Astrocyte (in vitro differentiated cells and primary cell): ENCODE measurements at places on chromosomes 1 and 21. TPM values are rescaled to one million over a fixed set of nuclear protein-coding genes. Genes with fewer than 3 reads are reported as not detected.

DNA sequence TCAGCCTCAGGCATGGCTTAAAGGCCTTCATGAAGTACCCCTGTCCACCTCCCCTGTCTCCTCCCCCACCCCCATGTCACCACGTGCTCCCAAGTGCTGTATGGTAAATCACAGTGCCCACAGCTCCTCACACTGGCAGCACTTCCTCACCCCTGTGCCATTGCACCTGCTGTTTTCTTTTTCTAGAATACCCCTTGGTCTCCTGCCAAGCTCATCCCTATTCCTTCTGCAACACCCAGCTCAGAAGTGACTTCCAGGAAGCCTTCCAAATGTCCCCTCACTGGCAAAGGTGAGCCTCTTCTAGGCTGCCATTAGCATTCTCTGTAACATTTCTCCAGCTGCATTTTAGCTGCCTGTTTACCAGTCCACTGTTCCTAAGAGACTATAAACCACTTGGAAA lies 9.4 kb downstream of the AKNAD1 start:
- no peak overlapping the region for H3K27ac ChIP-seq
- H3K4me1 ChIP-seq = no peaks in the 10 kb centered on the region
- H3K36me3 ChIP-seq = no peaks in the 10 kb centered on the region
- no peaks in the 10 kb centered on the region for H3K27me3 ChIP-seq

- H3K4me3 ChIP-seq = no peak overlapping the region
- no peak overlapping the region for H3K27ac ChIP-seq
- no peaks in the 10 kb centered on the region for H3K27me3 ChIP-seq
- no peak for DNase-seq
- H3K4me1 ChIP-seq = peaks cover 24% of the 10 kb centered on the region
- no peaks in the 10 kb centered on the region for H3K36me3 ChIP-seq
Observed at GRCh38 chr1:208228550-208228949, 15.6 kb downstream of the PLXNA2 start.

PAPPA2 gene
- total RNA-seq = 19.0 and 21.5 TPM in 2 replicates

DNA sequence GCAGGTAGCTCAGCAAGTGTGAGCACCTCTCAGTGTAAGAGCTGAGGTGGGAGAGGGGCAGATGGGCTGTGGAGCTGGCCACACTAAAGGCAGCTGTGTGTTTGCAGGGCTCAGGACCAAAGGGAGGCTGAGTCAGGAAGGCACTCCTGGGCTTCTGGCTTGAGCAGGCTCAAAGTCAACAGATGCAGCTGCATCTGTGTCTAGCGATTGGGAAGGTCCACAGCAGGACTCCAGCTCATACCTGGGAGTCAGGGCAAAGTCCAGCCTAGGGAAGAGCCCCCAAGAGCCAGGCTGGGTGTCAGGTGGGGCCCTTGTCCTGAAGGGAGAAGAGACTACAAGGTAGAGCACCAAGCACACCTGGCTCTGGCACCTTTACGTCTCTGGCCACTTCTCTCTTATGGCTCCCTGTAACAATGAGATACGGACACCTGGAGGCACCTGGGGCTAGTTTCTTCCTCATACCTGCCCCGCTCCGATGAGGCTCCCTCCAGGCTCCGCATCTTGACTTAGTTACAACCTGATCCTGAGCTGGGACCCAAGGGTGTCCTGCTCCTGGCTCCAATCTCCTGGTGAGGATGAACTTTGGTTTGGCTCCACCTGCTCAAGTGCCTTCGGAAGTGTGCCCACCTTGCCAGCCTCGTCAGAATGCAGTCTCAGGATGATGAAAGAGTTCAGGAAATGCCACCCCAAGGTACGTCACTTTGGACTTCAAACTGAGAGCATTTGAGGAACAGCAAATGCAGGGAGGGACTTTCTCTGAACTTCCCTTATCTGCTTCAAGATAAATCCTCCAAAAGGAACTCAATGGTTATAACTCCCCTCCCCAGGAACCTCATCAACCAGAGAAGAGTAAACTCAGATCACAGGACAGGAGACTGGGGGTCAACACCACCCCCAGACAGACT lies 21.5 kb upstream of the SLC2A1 start:
- H3K4me1 ChIP-seq = peaks cover 15% of the 10 kb centered on the region
- H3K36me3 ChIP-seq = no peaks in the 10 kb centered on the region
- no peaks in the 10 kb centered on the region for H3K27me3 ChIP-seq

KPRP gene
- not detected in 2 replicates for total RNA-seq

ATP8B2 gene
- 71.6 and 71.9 TPM in 2 replicates for total RNA-seq

DNA sequence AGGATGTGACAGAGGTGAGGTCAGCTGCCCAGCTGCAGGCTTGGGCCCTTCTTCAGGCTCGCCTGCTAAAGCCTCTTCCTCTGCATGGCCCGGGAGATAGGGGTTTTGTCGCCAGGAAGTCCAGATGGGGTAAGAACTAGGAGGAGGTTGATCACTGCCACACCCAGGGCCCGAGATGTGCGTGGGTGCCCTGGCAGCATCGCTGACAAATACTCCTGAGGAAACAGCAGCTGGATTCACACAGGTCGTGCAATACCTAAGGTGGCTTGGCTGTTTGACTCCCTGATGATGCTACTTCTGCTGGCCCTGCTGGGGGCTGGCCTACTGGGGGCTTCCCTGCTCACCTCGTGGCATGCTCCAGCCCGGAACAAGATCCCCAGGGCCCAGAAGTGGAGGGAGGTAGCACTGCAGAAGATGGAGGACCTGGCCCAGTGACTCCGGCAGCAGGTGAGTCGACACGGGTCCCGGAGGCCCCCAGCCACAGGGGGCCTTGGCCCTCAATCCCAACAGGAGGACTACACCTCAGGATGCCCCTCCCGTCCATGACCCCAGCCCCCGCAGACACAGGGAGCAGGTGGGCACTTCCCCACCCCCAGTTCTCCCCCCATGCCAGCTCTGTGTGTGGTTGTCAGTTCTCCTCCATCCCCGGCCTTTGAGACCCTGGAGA lies 29.6 kb downstream of the FAAH start:
- no peaks in the 10 kb centered on the region for H3K4me1 ChIP-seq
- no peak overlapping the region for H3K4me3 ChIP-seq
- H3K27me3 ChIP-seq = peaks cover 5% of the 10 kb centered on the region
- no peak for DNase-seq

GRCh38 chr1:246820666-246821065 lies 96.5 kb downstream of the SCCPDH start:
- no peak overlapping the region for H3K4me3 ChIP-seq
- DNase-seq = no peak
- no peaks in the 10 kb centered on the region for H3K36me3 ChIP-seq
- no peaks in the 10 kb centered on the region for H3K27me3 ChIP-seq

- DNase-seq = no peak
- H3K4me1 ChIP-seq = no peaks in the 10 kb centered on the region
- no peaks in the 10 kb centered on the region for H3K27me3 ChIP-seq
- H3K36me3 ChIP-seq = no peaks in the 10 kb centered on the region
- no peak overlapping the region for H3K27ac ChIP-seq
- no peak overlapping the region for H3K4me3 ChIP-seq
Observed at GRCh38 chr21:39467746-39468145, 16.0 kb downstream of the SH3BGR start.

DNA sequence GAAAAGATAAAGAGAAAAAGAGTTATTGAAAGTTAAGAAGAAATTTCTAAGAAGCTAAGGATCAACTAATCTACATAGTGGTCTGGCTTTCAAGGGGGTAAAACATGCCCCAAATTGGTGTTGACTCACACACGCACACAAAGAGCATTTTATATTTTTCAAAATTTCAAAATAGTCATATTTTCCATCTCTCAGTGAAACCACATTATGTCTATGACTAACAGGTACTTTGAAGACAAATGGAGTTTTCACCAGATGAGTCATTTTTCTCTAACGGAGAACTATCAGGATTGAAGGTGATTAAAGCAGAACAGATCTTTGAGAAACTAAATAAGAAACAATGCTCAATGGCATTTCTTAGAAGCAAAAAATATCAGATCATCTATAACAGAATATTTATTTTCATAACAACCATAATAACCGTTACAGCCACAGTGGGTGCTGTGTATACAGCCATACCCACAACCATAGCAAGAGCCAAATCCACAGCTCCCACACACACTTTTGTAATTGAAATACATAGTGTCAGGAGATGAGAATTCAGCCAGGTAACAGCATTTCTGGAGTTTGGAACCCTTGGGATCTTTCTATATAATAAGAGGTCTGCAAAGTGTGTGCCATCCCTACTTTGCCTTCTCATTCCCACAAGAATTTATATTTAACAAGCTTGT lies at the start of gene KRTAP21-3:
Gene KRTAP21-3 (minus strand): TSS at position 539 of the 671 bp plus-strand sequence. CDS start 18 bp downstream, at position 521.
- H3K4me1 ChIP-seq = peaks cover 3% of the 10 kb centered on the region
- H3K27ac ChIP-seq = peak within 1 kb of the TSS; percentile 67
- no peak within 1 kb of the TSS for H3K4me3 ChIP-seq
- H3K36me3 ChIP-seq = no peaks in the 10 kb centered on the region
- no peaks in the 10 kb centered on the region for H3K27me3 ChIP-seq
- DNase-seq = peak; percentile 77

CCDC24 gene
- 4.2 and 4.3 TPM in 2 replicates for total RNA-seq

DNA sequence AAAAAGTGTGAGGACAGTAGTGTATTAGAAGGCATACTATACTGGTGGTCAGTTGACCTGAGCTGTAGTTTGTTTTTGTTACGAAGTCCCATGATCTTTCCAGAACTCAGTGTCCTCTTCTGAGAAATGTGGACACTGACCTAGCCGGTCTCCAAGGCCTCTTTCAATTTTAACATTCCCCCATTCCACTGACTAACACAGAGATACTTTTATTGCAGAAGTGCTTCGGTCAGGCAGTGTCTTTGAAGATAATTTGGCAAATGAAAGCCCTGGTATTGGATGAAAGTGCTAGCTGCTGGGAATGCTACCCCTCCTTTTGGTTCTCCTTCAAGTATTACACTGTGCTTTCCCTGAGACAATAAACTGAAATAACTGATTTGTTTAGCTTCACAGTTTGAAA lies 89.4 kb downstream of the LMO4 start:
- no peak overlapping the region for H3K27ac ChIP-seq
- no peaks in the 10 kb centered on the region for H3K4me1 ChIP-seq
- no peaks in the 10 kb centered on the region for H3K27me3 ChIP-seq
- no peak overlapping the region for H3K4me3 ChIP-seq
- DNase-seq = no peak
